ENCODE measurements at places on chromosomes 4 and X.

DNA sequence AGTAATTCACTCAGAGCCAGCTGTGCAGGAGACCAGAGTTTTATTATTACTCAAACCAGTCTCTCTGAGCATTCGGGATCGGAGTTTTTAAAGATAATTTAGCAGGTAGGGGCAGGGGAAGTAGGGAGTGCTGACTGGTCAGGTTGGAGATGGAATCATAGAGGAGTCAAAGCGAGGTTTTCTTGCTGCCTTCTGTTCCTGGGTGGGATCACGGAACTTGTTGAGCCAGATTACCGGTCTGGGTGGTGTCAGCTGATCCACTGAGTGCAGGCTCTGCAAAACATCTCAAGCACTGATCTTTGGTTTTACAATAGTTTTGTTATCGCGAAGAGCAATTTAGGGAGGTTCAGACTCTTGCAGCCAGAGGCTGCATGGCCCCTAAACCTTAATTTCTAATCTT, 63.6 kb downstream of the TRIM2 start:
- no peak for DNase-seq

- DNase-seq, result no peak
Measured at GRCh38 chrX:40148385-40149285, 50.9 kb upstream of the BCOR start.

- peak; percentile 36 for DNase-seq
Measured at GRCh38 chr4:15153662-15154061, 151.4 kb downstream of the CPEB2 start.

- DNase-seq, result no peak
Measured at GRCh38 chr4:61214680-61215079, 14.6 kb downstream of the ADGRL3 start.

DNA sequence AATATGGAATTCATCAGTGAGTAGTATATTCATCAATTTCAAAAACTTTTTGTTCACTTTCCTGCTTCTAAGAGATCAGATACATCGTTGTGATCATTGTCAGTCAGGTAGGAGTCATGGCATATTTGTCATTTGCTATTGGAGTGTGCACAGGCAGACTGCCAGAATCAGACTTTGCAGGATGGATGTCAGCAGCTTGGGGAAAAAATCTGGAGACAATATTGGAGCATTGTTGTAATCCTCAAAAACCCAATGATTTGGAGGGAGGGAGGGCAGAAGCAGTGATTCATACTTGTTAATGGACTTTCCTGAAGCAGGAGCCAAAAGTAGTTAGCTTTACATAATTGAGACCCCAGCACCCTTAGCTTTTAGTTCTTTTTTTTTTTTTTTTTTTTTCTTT, 59.6 kb upstream of the DRP2 start:
- peak; percentile 12 for DNase-seq

GRCh38 chrX:127324128-127324527, 504.6 kb downstream of the PRR32 start:
- no peak for DNase-seq

DNA sequence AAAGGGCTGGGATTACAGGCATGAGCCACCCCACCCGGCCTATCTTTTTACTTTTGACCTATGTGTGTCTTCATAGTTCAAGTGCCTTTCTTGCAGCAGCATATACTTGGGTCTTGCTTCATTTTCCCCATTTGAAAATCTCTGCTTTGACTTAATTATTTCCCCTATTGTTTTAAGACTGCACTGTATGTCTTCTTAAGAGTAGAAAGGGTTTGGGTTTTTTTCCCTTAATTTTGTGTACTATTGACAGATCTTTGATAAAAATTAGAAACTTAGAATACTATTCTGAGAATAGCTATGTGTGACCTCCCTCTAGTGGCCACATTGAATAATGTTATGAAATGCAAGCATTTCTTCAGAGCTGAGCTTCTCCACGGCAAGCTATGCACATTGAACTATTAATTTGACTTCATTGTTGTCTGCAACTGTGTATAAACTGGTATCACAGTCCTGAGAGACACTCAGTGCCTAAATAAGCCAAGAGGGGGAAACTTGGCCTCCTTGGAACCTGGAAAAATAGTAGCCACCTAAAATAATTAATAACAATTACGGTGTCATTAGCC, 8.7 kb upstream of the SLC25A4 start:
- peak; percentile 77 for DNase-seq

DNA sequence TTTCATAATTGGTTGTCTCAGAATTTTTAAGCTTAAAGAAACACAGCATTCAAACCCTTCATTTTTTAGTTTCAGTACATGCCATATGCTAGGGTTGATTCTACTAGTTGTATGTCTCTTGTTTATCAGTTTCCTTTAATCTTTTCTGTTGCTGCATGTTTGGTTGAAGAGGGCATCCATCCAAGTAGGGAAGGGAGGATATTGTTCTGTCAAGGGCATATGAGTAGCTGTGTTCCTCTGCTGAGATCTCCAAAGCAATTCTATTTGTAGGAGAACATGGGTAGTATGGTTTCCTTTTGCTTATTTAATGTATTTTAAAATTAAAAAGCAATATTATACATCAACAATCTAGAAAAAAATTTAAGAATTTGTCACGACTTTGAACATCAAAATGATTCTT, 167.7 kb downstream of the FHIP1A start:
- no peak for DNase-seq

DNA sequence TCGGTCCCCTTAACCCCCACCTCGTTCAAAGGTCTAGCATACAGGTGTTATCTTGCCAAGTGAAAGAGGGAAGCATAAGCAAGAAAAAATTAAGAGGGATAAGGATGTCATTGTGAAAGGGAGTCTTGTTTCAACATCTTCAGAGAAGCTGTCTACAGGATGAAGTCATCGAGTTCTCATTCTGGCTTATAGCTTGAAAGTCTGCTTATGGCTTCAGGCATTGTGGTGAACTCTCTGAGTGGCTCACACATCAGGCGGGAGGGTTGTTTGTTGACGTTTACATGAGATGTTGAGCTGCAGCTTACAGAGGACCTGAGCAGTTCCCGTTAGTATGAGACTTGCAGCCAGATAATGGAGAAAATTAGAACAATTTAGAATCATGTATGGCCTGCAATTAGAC, 16.6 kb downstream of the MAGEA9B start:
- DNase-seq, result peak; percentile 54

DNA sequence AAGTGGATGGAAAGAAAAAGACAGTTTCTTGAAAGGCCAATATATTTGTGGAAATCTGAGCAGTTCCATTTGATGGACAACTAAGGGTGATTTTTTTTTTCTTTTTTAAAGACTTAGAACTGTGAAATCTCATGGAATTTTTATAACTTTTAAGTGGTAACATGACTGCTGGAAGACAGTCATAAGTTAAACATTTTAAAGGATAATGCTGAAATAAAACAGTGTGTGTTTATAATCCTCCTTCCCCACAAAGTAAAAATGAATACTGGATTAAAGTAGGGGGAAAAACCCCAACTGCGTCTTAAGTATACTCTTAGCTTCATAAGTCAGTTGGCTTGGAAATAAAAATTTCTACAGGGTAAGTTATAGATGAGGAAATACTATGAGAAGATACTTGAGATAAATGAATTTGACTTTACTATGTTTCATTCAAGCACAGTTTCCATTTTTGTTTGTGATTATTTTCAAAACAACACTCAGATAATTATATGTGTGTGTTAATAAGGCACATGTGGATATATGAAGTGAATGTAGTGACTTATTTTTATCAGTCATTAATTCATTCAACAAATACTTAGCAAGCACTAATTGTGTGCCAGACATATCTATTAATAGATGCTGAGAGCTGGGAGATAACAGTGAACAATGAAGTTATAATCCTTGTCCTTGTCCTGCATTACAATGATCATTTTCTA, 129.2 kb upstream of the ETNPPL start:
- DNase-seq, result no peak

DNA sequence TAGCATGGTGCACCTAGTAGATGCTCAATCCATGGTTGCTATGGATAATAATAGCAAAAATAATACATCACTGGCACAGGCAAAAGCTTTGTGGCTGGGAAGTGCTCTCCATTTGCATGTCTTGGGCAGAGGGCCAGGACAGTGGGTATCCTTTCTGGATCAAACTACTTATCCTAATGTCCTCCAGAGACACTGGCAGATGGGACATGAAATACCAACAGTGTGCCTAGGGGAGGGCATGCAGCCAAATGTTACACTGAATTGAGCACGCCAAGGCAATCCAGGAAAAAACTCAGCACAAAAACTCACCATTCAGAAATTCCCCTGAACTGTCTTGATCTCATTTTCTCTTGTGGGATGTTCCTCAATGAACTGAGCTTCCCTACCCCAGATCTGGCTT, 98.6 kb upstream of the SCML1 start:
- no peak for DNase-seq

Measured in fibroblast of the aortic adventitia (primary cell).